ENCODE measurements at places on chromosomes 4 and X. TPM values are rescaled to one million over a fixed set of nuclear protein-coding genes. Genes with fewer than 3 reads are reported as not detected.
A peak's percentile ranks its signal among the peaks of the same experiment; 100 is the strongest.

- no peak for DNase-seq
Measured at GRCh38 chr4:80831383-80832361, 198.8 kb upstream of the BMP3 start.

DNA sequence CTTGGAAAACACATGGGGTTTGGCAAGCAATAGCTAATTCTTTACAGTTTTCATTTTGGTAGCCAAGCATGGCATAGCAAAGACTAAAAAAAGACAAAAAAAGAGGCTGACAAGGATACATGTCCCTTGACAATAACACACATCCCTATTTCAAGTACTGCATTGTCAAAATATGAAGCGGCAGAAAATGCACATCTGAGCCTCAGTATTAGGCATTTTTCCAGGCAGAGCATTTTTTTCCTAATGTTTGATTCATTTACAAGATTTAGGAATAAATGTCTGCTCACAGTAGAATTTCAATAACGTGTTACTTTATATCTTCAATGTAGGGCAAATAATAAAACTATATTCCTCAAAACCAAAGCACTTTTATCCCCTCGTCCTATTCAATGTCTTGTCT lies 216.3 kb upstream of the PCDH18 start:
- DNase-seq = no peak

DNA sequence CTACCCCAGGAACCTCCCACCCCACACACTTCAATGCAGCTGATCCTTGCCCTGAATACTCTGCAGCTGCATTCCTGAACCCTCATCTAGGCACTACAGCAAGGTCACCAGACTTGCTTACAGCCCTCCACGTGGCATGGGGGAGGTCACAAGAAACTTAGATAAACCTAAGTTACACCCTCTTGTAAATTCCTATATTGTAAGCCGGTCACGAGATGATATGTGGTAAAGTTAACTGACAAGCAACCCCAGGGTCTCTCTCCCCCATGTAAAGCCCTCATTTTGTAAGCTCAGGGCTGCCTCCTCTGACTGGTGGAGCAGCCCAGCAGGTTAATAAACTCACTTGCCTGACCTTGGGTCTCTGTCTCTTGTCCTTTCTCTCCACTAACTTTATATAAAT lies 570.7 kb downstream of the PCDH7 start:
- DNase-seq = no peak

- DNase-seq = no peak
Measured at GRCh38 chr4:182519528-182519927, 276.3 kb downstream of the TENM3 start.

DNA sequence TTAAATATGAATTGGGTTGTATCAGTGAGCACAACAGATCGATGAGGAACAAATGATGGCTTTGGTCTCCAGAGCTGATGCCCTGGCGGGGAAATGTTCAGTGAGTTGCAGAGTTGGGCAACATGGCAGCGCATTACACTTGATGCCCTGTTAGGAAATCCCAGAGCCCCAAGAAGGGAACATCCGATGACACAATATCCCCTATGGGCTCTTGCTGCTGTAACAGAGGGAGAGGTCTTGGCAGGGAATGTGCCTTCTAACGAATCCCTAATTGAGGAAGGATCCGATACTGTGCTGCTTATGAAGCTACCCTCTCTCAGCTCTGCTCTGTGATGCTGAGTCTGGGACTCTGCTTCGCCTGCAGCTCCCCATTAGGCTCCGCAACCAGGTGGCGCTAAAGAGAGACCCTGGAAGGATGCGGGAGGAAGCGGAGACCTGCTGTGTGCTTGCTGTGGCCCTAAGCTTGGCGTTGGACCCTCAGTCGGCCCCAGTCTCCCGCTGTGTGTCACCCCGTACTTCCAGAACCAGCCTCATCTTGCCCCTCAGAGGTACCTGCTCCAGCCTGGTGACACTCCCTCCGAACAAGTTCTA lies 38.9 kb downstream of the PDHA1 start:
- DNase-seq = peak; percentile 51

The IL15 gene
- 2.0 TPM for total RNA-seq

The RPS6KA6 gene
- 1.4 TPM for total RNA-seq

Data from dermis blood vessel endothelial cell (primary cell).